Inflammatory macrophage (primary cell): ENCODE measurements at places on chromosomes 13 and 19.

- no peak for DNase-seq
Measured at GRCh38 chr13:52797176-52797575, 51.3 kb downstream of the PCDH8 start.

- DNase-seq = peak; percentile 35
Measured at GRCh38 chr19:35153701-35154524, 622 bp upstream of the FXYD5 start.

DNA sequence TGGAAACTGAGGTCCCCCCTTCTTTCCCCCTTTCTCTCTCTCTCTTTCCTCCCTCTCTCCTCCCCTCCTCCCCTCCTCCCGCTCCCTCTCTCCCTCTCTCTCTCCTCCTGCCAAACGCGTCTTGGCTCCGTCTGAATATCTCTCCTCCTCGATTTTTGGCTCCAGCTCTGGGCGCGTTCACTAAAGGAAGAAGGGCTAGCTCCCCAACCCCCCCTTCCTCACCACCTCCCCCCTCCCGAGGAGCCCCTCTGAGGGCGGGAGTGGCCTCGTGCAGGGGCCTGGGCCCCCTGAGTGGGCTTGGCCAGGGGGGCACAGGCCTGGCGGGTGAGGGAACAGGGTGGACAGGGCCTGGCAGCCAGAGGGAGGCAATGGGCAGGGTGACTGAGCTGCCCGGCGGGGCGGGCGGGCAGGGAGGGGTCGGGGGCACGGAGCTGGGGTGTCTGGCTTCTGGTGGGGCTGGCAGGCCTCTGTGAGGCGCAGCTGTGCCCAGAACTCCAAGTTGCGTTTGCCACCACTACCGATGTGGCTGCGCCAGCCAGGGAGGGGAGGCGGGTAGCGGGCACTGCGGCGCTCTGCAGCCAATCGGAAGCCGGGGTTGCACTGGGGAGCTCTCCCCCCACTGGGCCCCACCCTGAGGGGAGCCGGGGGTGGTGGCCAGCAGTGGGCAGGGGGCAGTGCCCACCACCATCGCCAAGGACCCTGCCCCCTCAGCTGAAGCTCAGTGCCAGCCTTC lies 7.1 kb downstream of the NFIX start:
- no peak for DNase-seq

GRCh38 chr19:7292950-7293761 lies 1.1 kb downstream of the INSR start:
- DNase-seq = no peak

GRCh38 chr19:18340190-18340989 lies at the start of gene PGPEP1:
PGPEP1 (plus strand) TSS chr19:18340598; CDS start chr19:18340682, 84 bp downstream.
- DNase-seq = peak; percentile 63

- no peak for DNase-seq
Measured at GRCh38 chr19:7915250-7916102, 846 bp downstream of the TGFBR3L start.

GRCh38 chr19:13599681-13600080 lies 93.4 kb upstream of the CACNA1A start:
- DNase-seq = no peak

GRCh38 chr13:38141792-38142191 lies 207.9 kb upstream of the UFM1 start:
- no peak for DNase-seq

DNA sequence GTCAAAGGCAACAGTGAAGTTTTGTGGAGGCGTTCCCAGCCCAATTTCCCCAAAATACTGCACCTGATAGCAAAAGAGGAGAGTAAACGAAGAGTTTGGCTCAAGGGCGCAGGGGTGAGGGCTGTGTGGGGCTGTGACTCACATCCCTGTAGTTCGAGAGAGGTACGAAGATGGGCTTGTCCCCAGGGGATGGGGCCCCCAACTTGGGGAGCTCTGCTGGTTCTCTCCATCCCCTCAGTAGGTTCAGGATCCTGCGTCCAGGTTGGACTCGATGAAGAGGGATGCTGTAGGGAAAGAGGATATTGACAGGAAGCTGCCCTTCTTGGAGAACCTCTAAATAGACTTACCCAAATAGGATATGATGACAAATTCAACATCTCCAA lies 3.4 kb downstream of the NAPSA start:
- no peak for DNase-seq

DNA sequence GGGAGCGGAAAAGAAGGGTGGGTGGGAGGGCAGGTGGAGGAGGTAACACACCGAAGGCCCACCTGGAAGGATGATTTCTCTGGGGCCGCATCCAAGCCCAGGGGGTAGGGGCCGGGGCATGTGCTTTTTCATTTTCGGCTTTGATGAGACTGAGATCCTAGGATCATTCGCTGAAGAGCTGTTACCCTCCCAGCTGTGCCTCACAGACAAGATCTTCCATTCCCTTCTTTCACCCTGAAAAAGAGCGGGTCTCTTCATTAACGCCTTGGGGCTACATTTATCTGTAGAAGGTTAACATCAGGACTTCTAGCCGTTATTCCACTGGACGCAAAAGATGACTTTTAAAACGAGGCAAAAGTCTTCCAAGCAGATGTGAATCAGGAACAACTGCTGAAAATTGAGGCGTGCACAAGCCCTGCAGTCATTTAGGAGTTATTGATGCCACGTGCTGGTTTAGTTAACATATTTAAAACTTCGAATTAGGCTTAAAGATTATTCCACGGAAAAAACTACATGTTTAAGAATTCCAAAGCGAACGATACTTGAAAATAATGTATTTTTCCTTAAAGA lies 1.1 kb downstream of the LMO7 start:
- DNase-seq = no peak

DNA sequence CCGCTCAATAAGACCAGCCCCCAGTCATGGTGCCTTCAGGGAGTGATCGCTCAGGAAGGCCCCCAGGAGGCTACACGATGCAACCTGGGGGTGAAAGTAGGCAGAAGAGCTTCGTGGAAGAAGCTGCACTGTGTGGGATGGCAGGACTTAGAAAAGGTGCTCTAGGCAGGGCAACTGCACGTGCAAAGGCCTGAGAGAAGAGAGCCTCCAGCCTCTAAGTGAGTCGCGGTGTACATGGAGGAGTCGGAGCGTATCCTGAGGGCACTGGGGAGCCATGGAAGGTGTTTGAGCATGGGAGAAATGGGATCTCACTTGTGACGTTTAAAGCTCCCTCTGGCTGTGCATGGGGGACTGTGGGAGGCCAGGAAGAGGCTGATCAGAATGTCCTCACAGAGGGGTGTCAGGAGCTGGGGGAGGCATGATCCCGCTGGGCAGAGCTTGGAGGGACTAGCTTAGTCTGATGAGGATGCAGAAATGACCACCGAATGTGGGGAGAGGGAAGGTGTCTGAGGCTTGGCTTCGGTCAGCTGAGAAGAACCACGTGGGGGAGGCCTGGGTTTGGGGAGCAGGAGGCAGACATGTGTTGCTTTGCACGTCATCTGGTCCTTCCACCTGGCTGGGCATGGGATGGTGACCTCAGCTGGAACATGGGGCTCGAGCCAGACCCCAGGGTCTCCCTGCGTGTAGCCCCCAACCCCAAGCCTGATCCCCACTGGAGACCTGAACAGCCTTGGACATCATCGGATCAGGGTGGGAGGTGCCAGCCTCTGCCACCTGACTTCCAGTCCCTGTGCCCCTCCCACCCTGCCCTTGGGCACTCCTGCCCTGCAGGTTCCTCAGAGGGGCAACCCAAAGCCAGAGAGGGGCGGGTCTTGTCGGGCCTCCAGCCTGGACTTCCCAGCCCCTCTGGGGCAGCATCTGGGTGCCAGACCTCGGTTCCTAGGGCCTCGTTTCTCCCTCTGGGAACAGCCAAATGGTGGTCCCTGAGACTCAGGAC lies 1.1 kb downstream of the APC2 start:
- DNase-seq = no peak

DNA sequence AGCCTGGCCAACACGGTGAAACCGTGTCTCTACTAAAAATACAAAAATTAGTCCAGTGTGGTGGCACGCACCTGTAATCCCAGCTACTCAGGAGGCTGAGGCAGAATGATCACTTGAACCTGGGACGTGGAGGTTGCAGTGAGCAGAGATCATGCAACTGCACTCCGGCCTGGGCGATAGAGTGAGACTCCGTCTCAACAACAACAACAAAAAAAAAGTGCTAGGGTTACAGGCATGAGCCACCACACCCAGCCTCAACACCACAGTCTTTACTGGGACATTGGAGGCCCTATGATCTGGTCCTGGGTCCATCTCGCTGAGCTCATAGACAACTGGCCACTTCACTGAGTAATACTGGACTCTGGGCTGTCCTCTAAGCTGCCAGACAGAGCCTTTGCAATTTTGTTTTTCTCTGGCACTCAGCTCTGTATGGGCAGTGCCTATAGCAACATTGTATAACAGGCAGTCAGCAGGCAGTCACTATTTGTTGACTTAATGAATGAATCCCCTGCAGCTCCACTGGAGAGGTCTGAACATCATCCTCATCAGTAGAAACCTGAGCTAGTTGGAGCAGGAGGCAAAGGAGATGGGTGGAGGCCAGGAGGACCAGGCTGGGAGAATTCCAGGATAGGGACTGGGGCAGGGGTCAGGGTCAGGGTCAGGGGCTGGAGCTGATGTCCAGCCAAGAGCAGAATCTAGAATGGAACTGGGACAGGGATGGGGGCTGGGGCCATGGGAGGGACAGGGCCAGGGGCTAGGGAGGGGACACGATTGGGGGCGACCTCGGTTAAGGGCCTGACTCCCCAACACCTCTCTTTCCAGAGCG lies 8.1 kb downstream of the BLOC1S3 start:
- no peak for DNase-seq

DNA sequence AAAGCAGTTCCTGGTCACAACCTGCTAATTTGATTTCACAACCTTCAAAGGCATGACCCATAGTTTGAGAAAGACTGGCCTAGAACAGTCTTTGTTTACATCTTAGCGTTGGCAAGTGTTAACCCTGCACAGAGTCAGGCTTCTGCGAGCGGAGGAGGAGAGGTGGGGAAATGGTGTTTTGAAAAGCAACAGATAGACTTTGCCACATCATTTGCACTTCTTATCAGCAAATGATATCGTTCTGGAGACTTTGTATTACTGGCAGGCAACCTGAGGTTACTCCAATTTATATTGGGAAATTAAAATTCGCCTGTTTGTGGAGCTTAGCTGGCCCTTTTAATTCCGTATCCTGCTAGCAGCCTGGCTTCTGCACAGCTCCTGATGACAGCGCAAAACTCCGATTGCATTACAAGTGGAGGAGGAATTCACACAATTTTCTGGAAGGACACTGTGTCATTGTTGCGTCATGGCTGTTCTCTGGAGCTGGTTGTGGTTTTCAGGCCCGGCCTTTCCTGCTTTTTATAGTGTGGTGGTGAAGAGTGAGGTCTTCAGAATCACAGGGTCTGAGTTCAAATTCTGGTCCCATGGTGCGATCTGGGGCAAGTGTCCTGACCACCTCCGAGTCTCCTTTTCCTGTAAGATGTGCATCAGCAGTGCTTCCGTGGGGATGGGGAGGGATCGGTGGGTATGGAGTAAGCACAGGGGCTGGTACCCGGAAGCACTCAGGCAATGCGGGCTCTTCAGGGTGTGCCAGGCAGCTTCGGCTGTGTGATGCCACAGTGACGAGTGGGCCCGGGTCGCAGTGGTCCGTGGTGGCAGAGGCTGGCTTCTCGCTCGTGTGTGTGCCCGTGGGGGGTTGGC lies 49.1 kb upstream of the EHD2 start:
- DNase-seq = peak; percentile 90

DNA sequence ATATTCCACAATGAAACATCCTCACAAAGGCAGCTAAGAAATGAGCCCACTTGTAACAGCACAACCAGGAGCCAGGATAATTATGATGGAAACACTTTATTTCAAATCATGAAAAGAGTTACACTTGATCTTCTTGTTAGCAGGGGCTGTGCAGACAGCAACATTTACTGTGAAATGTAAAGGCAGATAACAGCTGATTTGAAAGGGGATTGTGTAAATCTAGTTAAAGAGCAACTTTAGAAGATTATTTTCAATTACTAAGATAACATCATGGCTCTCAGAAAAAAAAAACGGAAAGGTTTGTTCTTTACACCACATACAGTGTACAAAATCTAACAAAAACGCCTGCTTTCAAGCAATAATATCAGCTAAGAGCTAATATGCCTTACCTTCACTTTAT lies 22.4 kb downstream of the ENOX1 start:
- no peak for DNase-seq

DNA sequence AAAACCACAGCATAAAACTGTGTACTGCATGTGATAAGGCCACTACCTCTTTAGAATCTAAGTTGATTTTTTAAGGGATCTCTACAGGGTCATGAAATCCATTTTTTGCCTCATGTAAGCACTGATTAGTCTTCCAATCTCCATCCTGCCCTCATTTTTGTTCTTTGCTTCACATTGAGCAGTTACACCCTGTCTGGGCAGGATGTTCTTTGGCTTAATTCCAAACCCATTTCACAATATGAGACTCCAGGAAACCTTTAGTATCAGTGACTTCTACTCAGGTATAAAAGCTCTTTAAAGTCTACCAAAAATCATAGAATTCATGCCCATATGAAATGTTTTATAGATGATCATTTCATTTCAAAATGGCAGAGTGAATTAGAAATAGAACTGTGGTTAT lies 592.6 kb downstream of the TBC1D4 start:
- DNase-seq = no peak

- DNase-seq = no peak
Measured at GRCh38 chr19:34332027-34332760, 32.8 kb upstream of the GPI start.

DNA sequence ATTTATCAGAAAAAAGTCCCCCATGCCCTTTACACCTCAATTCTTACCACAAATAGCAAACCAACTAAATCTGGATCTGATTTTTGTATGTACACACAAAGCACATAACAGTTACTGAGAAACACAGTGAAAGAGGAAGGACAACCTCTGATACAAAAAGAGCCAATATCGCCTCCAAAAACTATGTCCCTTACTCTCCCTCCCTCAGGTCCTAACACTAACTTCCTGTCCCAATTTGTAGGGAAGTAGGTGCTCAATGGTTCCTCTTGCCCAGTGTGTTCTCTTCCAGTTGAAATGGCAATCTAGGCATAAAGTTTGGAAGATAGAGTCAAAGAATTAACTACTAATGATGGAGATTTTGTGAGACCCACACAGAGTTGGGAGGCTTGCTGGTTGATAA lies 15.8 kb upstream of the FPR3 start:
- DNase-seq = peak; percentile 28

- no peak for DNase-seq
Measured at GRCh38 chr19:1449467-1450442, at the start of gene APC2. APC2 (plus strand) TSS chr19:1450121; CDS start chr19:1453002, 2,881 bp downstream.
